GM13976 (cell line): ENCODE measurements at places on chromosomes 2 and 18.

- DNase-seq = no peak
Measured at GRCh38 chr2:46847185-46847710, 68.4 kb downstream of the MCFD2 start.

DNA sequence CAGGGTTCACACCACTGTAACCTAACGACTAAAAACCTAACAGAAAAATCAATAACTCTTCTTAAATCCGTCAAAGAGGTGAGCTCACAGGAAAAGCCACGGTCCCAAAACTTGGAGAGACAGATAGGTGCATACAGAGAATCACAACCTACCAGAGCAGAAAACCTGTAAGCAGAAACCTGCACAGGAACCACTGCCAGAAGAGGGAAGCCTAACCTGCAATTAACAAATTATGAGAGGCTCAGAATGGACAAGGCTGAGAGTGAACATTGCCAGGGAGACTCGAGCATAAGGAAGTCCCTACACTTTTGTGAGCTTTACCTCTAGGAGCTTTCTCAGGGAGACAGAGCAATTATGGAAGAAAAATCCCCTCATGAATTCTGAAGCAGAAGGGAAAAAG, 156.2 kb upstream of the NETO1 start:
- DNase-seq = no peak

DNA sequence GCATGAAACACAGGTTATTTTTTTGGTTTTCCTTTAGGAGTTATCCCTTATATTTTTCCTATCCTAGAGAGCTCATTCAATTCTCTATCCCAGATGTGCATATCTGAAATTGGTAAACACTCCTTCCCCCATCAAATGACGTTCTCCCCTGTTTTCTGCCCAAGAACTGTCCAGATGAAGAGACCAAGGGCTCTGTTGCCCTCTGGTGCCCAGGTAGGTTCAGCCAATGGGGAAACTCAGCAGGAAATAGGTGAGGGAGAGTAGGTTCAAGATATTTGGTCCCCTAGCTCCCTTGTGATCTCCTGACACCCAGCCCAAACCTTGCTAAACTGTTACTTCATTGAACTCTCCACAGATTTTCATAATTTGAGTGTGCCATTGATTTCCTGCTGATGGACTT, 14.1 kb upstream of the INO80C start:
- no peak for DNase-seq

DNA sequence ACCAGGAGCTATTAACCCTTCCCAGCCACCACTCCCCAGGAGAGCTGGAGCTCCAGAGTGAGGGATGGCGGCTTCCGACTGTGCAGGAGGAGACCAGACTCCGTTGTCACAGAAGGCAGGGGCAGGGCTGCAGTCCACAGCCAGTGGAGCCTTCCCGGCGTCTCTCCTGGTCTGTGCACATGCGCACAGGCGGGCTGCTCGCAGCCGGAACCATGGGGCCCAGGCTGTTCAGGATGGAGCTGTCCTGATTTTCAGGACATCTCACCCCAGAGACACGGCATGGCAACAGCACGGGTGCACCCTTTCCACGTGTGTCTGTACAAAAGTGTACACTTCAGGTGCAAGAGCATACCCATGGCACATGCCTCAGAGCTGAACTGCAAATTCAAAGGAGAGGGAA, 28.9 kb downstream of the EIPR1 start:
- DNase-seq = no peak

- no peak for DNase-seq
Measured at GRCh38 chr2:151029406-151030157, 232.1 kb downstream of the RBM43 start.

GRCh38 chr2:202687276-202687675, 52.5 kb downstream of the FAM117B start:
- DNase-seq = no peak

- no peak for DNase-seq
Measured at GRCh38 chr2:55862246-55862645, 61.3 kb downstream of the EFEMP1 start.

DNA sequence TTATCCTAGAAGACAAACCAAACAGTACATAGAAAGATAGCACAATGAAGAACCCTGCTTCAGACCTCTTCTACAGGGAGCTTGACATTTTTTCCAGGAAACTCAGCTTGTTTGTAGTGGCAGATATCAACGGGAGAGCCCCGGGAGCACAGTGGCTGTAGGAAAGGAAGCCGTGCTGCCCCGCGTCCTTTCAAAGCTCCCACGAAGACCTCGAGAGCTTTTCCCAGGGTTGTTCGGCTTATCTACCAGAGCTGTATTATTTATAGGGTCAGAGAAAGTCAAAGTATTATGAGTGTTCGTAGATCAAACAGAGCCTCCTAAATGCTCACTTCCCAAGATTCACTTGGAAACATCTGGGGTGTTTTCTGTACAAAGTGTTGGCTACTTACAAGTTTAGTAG, 167.1 kb upstream of the COPS8 start:
- no peak for DNase-seq

DNA sequence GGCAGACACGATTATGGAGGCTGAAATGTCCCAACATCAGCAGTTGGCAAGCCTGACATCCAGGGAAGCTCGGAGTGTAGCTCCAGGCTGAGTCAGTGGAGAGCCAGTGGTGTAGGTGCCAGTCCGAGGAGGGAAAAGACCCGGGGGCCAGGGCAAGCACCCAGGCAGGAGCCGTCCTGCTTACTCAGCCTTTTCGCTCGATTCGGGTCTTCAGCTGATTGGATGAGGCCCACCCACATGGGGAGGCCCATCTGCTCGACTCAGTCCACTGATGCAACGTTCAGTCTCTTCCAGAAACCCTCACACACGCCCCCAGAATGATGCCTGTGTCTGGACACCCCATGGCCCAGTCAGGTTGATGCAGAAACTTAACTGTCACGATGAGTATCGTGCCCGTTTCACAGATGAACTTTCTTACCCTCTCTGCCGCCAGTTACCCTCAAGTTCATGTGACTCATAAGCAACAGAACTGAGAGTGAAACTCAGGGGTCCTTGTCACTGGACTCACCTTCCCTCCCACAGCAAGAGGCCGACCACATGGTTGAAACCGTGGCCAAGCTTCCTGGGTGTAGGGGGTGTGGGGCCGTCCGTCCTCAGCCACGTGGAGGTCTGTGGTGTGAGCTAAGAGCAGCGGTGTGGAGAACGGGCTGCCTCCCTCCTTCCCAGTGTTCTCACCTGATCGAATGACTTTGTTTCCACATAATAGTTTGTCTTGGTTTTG, 197.4 kb upstream of the HDAC4 start:
- no peak for DNase-seq

- no peak for DNase-seq
Measured at GRCh38 chr18:23203891-23204432, 68.7 kb downstream of the CABLES1 start.

GRCh38 chr2:238712011-238712410, 135.9 kb upstream of the TWIST2 start:
- no peak for DNase-seq

DNA sequence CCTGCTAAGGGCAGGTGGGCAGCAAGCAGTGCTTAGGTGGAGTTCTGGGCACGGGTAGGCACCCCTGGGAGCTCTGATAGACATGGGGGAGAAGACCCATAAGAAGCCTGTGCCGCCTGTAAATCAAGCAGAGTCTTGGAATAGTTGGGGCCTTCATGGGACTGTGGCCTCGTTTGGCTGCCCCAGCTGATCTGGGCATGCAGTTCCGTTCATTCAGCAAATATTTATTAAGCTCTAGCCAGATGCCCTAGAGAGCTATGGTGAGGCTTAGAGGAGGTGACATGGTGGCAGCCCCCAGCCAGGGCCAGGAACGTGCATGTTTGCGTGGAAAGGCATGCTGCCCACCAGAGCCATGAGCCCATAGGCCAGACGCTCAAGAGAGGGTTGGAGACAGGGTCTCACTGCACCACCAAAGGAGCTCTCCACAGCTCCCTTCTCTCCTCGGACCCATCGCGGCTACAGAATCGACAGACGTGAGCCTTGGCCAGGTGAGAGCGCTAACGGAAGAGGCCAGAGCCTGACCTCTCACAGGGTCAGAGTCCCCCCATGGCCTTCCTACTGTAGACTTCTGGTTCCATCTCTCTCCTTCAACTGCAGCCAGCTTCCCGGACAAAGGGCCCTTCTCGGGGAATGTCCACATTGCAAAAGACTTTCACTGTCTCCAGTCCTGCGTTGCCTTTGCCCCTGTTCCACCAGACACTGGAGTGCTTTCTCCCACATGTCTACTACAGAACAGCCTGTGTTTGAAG, 135.7 kb downstream of the INHBB start:
- DNase-seq = no peak

DNA sequence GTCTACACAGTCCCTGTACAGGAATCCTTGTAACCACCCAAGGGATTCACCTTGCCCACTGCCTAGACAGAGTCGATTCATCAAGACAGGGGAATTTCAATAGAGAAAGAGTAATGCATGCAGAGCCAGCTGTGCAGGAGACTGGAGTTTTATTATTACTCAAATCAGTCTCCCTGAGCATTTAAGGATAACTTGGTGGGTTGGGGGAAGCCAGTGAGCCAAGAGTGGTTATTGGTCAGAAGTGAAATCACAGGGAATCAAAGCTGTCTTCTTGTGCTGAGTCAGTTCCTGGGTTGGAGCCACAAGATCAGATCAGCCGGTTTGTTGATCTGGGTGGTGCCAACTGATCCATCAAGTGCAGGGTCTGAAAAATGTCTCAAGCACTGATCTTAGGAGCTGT, 17.8 kb upstream of the FAM98A start:
- no peak for DNase-seq
